ENCODE measurements at places on chromosomes 3 and 15.

- DNase-seq, result no peak
Measured at GRCh38 chr3:174126990-174127758, 729.6 kb downstream of the NLGN1 start.

- DNase-seq, result no peak
Measured at GRCh38 chr15:65529762-65530317, 423 bp upstream of the HACD3 start.

DNA sequence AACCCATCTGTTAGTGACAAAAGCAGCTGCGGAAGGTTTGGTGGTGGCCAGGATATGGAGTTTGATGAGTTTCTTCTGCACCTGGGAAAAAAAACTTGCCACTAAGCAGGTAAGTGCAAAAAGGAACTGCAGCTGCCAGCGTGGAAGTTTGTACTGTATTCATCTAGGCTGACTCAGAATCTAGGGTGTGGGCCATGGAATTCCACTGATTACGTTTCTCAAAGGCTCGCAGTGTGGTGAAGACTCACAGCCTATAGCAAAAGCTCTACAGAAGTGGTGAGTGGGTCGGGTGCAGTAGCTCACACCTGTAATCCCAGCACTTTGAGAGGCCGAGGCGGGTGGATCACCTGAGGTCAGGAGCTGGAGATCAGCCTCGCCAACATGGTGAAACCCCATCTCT lies 334.6 kb upstream of the GRM7 start:
- DNase-seq, result no peak

GRCh38 chr3:126928921-126929474 lies 53.9 kb upstream of the PLXNA1 start:
- DNase-seq, result no peak

DNA sequence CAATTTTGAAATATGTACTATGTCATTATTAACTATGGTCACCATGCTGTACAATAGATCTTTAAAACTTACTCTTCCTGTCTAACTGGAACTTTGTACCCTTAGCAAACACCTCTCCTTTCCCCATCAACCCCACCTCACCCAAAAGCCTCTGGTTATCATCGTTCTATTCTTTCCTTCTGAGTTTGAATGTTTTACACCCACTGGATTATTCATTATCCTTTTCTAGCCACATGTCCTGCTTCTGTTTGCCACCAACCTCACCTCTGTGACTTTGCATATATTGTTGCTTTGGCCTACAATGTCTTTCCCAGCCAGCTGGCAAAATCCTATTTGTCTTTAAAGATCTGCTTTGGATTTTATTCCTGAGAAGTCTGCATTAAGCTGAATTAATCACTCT lies 102.6 kb upstream of the TSPAN3 start:
- DNase-seq, result no peak

DNA sequence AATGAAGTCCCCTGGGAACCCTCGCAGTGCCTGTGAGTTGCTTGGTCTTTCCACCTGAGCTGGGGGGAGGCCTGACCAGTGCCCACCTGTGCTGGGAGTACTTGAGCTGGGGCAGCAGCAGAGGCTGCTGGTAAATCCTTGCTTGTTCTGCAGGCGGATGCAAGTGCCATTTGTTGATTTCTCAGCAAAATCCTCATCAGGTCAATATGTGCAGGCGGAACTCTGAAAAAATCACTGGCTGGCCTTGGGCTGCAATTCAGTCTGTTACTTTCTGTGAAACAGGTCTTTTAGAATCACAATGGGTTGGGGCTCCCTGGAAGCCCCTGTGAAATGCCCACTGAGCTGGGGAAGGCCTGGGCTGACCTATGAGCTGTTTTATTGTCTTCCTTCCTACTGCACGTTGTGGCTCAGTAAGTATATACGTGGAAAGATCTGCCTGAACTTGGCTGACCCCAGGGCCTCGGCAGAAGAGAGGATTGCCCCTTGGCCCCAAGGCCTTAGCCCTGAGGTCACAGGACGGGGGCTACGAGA lies 182.0 kb upstream of the RGMA start:
- no peak for DNase-seq

DNA sequence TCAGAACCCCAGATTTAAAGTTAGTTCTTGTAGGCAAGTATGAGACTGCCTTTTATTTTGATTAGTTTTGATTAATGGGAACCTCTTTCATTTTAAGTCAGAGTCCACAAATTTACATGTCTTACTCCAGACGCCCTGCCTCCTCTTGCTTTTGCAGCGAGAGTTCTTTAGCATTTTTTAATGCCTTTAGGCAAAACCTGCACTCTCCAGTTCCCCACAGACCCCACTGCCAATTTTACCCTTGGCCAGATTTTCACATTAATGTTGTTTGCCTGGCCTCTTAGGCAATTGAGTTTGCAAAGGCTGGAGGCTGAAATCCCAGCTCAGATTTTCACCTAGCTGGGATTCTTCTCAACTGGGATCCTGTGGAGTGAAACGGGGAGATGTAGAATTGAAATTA lies 85.8 kb downstream of the GAP43 start:
- DNase-seq, result no peak

DNA sequence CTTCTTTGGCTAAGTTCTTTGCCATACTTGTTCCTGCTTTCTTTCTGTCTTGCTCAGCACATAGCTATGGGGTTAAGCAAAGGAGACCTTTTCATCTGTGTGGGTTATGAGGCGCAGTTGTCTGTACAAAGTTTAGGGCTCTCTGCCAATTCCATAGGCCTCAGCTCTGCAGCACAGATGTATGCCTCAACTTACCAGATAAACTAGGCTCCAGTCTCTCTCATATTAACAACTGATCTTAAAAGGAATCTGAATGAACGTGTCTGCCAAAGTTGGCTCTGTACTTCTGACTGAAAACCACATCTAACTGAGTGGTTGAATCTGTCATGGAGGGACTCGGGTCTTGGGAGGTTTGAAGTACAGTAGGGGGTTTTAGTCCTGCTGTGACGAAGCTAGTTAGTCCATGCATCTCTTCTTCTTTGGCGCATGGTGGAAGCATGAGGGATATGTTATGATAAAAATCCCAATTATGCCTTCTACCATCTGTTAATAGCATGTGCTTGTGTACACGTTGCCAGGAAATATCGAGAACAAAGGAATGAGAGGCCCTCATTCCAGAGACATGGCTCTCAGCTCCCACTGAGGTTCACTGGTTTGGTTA lies 114.6 kb upstream of the TSC22D2 start:
- DNase-seq, result no peak

GRCh38 chr15:93362821-93363220 lies 273.8 kb upstream of the RGMA start:
- DNase-seq, result no peak
